WTC11 (cell line): ENCODE measurements at places on chromosomes 5 and 9.

GRCh38 chr5:78308703-78309102 is 14.2 kb upstream of the AP3B1 start:
- DNase-seq = no peak

DNA sequence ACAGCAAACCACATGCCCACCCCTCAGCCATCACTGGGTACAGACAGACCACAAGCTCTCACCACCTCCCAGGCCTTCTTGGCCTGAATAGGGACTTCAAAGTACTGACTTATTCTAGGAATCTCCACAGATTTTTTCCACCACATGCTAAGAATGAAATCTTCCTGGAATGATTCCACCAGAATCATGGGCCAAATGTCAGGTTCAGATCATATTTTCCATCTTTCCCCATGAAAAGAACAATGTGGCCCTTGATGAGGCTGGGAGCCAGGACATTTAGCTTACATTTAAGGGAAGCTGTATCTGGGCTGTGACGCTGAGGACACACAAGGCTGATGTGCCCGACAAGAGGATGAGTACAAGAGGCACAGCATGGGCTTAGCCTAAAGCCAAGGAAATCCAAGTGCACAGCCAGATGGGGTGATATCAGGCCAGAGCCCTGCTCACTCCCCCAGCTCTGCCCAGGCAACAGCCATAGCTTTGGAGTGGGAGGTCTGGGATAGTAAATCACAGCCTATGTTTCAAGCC is 28.1 kb downstream of the ACSL6 start:
- no peak for DNase-seq

GRCh38 chr5:100539519-100539918 is 4.3 kb downstream of the FAM174A start:
- no peak for DNase-seq

DNA sequence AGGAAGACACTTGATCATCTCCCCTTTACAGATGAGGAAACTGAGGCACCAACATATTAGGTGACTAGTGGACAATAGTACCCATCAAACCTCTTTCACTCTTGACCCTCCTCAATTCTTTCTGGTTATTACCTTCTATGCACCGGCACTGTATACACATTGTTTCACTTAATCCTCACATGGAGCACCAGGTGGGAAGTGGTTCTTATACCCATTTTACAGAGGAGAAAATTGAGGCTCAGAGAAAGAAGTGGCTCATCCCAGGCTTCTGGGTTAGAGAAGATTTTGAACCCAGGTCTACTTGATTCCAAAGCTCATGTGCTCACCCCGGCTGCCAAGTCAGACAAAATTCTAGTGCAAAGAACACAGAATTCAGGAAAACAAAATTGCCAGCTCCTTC is 17.4 kb upstream of the DENND1A start:
- no peak for DNase-seq
